ENCODE measurements at places on chromosomes 7 and 10.

- DNase-seq, result no peak
Observed at GRCh38 chr7:2717293-2718261, 29.6 kb downstream of the AMZ1 start.

- DNase-seq, result no peak
Observed at GRCh38 chr10:60461688-60462087, 72.0 kb upstream of the ANK3 start.

DNA sequence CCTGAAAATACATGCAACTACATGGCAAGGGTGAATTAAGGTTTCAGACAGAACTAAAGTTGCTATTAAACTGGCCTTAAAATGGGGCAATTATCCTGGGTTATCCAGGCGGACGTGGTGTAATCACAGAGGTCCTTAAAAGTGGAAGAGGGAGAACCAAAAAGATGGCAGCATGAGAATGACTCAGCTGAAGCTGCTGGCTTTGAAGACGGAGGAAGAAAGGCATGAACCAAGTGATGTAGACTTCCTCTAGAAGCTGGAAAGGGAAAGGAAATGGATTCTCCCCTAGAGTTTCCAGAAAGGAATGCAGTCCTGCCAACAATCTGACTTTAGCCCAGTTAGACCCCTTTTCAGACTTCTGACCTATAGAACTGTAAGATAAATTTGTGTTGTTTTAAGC, 27.0 kb upstream of the UBN2 start:
- DNase-seq, result no peak

- DNase-seq, result no peak
Observed at GRCh38 chr7:5586963-5587348, 163.3 kb upstream of the TNRC18 start.

- DNase-seq, result no peak
Observed at GRCh38 chr7:132419542-132419941, 156.7 kb downstream of the PLXNA4 start.

- DNase-seq, result no peak
Observed at GRCh38 chr10:130899856-130900255, 411.7 kb downstream of the TCERG1L start.

All from fibroblast of gingiva (primary cell).